ENCODE measurements at places on chromosomes 5 and 9.
A peak's percentile ranks its signal among the peaks of the same experiment; 100 is the strongest.

DNA sequence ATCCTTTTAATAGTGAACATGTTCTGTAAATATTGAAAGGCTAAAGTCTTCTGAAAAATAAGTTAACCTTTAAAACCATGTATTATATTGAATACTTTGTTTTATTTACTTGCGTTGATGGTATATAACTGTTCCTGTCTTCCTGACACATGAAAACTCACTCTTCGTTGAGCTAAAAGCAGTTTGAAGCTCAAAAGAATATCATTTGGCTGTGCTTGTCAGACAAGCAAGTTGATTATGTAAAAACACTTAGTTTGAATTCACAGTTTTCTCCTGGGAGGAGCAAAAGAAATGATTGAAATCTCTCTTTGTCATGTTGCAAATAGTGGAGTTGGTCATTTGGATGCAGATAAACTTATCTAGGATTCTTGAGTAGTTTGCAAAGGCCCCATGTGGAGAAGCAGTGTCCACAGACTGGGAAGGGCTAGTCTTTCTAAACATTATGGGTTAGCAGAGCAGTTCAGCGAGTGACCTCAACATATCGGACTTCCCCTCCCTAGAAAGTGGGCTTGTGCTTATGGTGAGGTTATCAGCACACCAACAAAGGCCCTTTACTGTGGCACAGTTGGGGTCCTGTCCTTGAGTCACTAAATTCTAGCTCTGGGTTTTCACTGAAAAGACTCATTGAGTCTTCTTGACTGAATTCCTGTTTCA is 290.4 kb downstream of the CSNK1G3 start:
- DNase-seq: no peak

- no peak for DNase-seq
Measured at GRCh38 chr5:7391814-7392692, 3.9 kb upstream of the ADCY2 start.

DNA sequence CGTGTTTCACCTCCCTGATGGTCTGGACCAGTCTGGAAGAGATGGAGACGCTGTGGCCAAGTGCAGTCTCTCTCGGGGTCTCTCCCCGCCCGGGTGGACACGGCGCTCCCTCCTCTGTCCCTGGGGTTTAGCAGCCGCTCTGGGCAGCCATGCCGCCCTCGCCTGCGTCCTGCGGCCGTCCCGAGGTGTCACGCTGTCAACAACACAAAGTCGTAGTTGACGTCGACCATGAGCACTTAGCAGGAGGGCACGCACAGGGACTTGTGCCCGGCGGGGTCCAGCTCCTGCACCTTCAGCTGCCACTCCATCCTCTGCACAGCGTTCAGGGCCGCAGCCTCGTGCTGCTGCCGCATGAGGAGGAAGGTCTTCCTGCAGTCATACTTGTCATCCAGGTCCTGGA is 368.9 kb downstream of the CDH9 start:
- DNase-seq: no peak

DNA sequence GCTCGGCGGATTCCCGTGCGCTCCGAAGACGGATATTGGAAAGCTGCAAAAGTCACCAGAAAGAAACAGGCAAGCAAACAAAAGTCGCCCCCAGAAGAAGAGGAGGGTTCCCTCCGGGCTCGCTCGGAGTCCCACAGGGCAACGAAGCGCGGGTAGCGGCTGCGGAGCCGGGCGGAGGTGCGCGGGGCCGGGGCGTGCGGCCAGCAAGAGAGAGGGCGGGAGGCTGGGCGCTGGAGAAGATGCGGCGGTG is at the start of gene FBN2:
FBN2 (minus strand) TSS at position 246 of the 250 bp plus-strand sequence. CDS start 642 bp downstream, outside the sequence.
- DNase-seq: no peak

- DNase-seq: no peak
Measured at GRCh38 chr5:37658440-37658839, 181.4 kb downstream of the GDNF start.

GRCh38 chr9:38112049-38112448 is 43.0 kb upstream of the SHB start:
- no peak for DNase-seq

DNA sequence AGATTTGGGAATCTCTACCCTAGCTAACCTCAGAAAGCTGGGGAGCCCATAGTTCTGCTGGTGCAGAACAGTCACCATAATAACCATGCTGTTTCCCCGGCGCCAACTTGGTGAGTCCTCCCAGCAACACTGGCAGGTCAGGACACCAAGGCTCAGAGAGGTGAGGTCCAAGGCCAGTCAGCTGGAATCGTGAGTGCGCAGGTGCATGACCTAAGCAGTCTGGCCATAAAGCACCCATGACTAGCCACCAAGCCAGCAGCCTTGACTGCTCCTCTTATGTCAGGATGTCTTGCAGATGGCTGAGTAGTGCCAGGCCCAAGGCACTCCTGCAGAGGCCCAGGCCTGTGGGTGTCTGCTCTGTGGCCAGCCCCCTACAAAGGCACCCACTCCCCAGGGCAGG is 2.6 kb downstream of the RNF44 start:
- no peak for DNase-seq

DNA sequence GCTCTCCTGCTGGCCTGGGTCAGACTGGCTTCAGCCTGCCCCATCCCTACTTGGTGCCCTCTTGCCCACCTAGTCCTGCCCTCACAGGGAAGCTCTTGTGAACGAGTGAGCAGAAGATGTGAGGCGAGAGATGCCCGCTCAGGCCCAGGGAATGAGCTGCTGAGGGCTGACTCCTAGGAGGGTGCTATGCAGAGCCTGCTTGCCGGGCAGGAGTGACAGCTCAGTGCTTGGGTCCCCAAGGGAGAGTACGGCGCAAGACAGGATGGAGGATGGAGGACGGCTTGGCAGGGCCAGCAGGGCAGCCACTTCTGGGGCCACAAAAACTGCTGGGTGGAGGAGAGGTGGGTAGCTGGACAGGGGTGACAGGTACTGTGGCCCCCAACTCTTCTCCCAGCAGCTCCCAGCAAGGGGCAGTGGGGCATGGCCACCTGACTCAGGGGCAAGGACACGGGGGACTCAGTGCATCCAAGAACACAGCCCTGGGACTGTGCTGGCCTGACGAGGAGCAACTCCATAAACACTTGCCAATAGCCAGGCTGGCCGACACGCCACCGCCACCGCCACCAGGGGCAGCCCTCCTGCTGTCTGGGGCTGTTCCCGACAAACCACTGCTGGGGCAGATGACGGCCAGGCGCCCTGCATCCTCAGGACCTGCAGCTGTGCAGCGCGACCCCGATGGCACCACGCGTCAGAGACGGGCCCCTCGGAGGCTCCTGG is 55.6 kb upstream of the UBAC1 start:
- DNase-seq: no peak

DNA sequence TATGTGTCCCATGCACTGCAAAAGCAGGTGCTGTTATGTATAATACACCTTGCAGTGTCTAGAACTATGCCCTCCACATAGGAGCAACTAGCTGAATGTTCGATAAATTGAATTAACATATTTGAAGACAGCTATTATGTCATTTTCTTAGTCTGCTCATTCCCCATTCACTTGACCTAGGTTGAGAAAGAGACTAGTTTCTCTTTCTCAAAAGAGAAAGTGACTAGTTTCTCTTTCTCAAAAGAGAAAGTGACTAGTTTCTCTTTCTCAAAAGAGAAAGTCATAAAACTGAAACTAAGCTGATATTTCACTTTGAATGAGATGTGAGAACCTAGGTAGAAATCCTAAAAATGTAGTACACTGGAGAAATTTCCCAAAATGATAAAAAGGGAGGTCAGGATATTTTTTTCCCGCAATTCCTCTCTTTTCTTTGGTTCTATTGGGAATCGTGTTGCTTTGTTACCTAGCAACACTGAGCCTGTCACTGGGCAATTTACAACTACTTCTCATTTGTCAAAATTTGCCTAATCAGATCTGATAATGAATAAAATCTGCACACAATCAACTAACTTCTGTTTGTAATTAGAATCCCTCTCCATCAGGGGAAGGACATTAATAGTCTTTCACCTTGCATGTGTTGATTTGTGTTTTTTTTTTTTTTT is 132.0 kb upstream of the GRIA1 start:
- no peak for DNase-seq

DNA sequence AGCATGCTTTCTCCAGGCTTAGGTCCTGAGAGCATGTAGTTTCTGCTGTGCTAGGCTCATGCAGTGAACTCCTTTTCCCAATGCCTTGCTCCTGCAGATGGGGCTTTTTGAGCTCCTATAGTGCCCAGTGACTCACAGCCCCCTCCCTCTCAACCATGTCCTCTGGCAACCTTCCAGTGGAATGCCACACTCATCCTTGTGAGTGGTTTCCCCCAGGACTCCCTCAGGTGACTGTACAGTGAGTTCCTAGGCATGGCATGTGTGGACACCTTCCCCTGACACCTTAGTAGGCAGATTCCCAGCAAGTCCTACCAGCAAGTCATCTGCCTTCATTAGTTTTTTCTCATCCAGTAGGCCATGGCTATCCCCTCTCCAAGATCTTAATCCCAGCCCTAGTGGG is 72.4 kb upstream of the CXCL14 start:
- no peak for DNase-seq

GRCh38 chr9:97556721-97557605 is 55.5 kb downstream of the TMOD1 start:
- no peak for DNase-seq

DNA sequence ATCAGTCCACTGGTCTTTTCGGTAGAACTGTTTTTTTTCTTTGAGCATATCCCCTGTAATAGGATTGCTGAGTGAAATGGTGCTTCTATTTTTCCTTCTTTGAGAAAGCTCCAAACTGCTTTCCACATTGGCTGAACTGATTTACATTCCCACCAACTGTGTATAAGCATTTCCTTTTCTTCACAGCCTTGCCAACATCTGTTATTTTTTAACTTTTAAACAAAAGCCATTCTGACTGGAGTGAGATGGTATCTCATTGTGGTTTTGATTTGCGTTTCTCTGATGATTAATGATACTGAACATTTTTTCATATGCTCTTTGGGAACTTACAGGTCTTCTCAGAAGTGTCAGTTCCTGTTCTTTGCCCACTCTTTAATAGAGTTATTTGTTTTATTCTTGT is 764.7 kb downstream of the MTRR start:
- DNase-seq: no peak

- no peak for DNase-seq
Measured at GRCh38 chr9:94145640-94146039, 61.4 kb downstream of the PTPDC1 start.

GRCh38 chr9:130927995-130928900 is 10.8 kb downstream of the FIBCD1 start:
- DNase-seq: no peak

DNA sequence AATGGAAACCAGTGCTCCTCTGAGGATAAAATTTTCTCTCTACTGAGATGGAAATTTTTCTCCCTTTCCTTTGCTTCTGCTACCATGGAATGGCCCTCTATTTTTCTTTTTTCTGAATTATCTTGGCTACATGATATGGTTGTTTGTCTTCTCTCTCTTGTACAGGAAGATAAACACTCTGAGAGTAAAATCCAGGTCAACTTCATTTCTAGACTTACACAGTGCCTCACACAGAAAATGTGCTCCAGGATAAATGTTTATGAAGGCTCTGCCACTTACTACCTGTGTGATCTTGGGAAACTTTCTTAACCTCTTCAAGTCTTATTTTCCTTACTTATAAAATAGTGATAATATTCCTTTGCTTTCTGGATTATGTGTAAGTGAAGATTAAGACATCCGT is 153.9 kb downstream of the PRELID2 start:
- DNase-seq: no peak

- DNase-seq: no peak
Measured at GRCh38 chr5:151219138-151219537, 4.8 kb downstream of the CCDC69 start.

- no peak for DNase-seq
Measured at GRCh38 chr9:72955126-72955455, 2.2 kb upstream of the ALDH1A1 start.

- peak; percentile 47 for DNase-seq
Measured at GRCh38 chr5:67166460-67167285, 29.9 kb downstream of the CD180 start.

GRCh38 chr5:139769477-139769876 is 26.1 kb upstream of the PSD2 start:
- DNase-seq: no peak

DNA sequence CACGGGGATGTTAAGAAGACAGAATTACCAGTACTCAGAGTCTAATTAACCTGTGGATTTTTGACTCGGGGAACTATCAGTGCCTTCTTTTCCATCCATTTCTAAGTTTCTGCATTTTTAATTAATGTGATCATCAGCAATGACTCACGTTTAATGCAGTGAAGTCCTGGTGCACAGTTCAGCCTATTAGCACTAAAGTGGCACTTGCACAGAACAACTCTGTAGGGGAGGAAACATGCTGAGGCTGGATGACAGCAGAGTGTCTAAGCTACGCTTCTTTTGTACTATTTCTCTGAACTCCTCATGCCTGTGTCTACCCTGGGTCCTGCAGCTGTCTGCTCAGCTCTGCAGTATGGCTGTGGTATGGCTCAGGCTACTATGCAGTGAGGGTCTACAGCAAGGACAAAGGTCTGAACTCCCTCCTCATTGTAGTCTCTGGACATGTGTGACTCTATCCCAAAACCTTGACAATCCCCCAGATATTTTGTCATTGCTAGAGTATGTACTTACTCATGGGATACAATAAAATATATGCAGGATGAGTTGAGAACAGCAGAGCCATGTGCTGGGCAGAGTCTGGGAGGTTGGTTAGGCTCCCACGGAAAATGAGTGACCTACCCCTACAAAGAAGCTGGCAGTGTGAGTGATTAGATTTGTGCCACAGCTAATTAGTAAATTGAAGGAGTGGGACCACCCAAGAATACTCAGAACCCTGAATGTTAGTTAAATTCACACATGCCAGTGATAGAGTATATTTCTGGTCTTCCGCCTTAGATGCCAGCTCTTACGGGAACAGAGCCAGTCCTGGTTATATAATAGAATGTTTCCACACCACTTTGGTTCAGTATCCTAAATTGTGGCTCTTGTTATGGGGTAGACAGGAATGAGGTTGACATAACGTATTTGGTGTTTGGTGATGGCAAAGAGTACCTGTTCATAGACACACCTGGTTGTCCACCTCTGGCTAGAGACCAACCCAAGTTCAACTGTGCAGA is 148.0 kb downstream of the GHR start:
- no peak for DNase-seq

- no peak for DNase-seq
Measured at GRCh38 chr9:106298997-106299396, 564.0 kb upstream of the ZNF462 start.

All from stimulated activated CD8-positive, alpha-beta memory T cell treated with anti-CD3 and anti-CD28 coated beads, Interleukin-2, amount 100 ng/mL, for 1 hour (primary cell).